ENCODE measurements at places on chromosomes 11 and 22. TPM values are rescaled to one million over a fixed set of nuclear protein-coding genes. Genes with fewer than 3 reads are reported as not detected.

GRCh38 chr22:46576556-46577367, 39.3 kb upstream of the CELSR1 start:
- DNase-seq: peak; percentile 76

DNA sequence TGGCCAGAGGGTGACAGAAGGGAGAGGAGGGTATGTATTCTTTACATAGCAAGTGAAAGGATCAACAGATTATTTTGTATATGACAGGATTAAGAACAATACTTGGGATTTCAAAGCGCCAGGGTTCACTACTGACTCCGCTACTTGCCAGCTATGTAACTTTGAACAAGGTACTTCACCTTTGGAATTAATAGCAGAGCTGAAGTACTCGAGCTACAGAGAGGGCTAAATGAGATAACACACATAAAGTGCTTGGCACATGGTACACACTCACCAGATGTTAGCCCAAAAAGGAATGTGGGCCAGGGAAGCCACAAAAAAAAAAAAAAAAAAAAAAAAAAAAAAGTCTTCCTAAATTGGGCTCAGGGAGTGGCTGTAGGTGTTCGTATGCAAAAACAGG, 408.4 kb downstream of the BUD13 start:
- no peak for DNase-seq

DNA sequence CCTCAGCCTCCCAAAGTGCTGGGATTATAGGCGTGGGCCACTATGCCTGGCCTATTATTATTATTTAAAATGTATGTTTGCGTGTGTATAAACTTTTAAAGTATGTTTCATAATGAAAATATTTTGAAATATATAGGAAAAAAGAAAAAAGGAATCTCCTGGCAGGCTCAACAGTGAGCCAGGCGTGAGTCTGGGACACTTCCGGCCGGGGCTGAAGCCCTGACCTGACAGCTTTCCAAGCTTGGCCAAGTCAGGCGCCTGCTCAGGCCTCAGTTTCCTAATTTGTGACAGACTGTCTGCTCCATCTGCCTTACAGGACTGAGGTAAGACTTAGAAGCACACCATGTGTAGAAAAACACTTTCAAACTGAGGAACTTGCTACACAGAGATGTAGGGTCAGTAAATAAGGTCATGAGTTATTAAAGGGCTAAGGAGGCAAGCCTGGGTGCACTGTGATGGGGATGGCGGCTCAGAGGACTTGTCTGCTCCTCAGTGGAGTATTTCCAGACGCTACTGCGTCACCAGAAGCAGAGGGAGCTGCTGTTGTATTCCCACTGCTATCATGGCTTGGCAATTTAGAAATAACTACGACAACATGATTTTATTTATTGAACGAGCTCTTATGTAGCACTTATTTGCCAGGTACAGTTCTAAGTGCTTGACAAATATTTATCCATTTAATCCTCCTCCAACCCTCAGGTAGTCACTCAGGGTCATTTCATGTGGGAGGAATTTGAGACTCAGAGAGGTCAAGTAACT, 100.1 kb downstream of the PRR5L start:
- DNase-seq: no peak

DNA sequence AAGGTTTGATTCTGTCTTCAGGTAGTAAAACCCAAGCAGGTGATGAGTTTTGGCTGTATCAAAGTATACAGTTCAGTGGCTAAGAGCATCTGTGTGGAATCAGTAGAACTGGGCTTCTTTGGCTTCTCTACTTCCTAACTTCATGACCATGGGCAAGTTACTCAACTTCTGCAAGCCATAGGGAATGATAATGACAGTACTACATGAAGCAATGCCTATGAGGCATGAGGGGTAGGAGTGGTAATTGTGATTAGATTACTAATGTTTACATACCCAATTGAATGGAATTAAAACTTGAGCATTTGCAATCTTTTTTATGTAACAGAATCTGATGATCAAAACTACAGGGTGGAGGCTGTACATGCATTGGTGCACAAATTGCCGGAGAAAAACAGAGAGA, 164.3 kb downstream of the PGR start:
- no peak for DNase-seq

The ART5 gene
- total RNA-seq: 0.72 TPM

The TMEM191C gene
- 1.5 TPM for total RNA-seq

The TSPAN18 gene
- total RNA-seq: 4.9 TPM

The ACRV1 gene
- total RNA-seq: not detected

GRCh38 chr11:20887137-20887536, 217.8 kb downstream of the NELL1 start:
- DNase-seq: no peak

GRCh38 chr11:61764606-61765260, 12.3 kb downstream of the MYRF start:
- DNase-seq: no peak

All from chondrocyte (in vitro differentiated cells).